Fibroblast of skin of abdomen (primary cell): ENCODE measurements at places on chromosomes 13 and 19.

DNA sequence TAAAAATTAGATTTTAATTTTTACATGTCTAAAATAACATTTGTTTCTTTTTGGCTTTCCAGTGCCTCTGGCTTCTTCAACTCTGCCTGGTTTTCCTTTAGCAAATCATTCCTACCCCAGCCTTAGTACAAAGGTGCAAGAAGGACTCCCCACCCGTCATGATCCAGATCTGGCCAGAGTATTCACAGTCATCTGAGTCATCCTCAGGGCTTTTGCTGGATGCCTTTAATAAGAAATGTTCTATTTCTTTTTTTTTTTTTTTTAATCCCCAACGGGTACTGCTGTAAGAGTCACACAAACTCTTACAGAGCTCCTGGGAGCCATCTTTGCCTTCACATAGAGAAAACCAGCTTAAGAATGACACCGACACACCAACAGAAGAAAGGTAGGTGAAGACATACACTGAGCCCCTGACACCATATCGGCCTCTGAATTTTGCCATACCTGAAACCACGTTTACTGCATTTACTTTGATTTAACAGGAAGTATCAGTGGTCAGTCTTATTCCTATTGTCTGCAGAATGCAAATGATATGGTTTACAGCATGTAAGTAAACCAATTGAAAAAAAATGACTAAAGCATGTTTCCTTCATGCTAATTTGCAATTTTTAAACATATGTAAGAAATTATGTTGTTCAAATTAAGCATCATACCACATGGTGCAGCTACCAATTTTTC is 184.4 kb downstream of the NALCN start:
- DNase-seq: no peak

DNA sequence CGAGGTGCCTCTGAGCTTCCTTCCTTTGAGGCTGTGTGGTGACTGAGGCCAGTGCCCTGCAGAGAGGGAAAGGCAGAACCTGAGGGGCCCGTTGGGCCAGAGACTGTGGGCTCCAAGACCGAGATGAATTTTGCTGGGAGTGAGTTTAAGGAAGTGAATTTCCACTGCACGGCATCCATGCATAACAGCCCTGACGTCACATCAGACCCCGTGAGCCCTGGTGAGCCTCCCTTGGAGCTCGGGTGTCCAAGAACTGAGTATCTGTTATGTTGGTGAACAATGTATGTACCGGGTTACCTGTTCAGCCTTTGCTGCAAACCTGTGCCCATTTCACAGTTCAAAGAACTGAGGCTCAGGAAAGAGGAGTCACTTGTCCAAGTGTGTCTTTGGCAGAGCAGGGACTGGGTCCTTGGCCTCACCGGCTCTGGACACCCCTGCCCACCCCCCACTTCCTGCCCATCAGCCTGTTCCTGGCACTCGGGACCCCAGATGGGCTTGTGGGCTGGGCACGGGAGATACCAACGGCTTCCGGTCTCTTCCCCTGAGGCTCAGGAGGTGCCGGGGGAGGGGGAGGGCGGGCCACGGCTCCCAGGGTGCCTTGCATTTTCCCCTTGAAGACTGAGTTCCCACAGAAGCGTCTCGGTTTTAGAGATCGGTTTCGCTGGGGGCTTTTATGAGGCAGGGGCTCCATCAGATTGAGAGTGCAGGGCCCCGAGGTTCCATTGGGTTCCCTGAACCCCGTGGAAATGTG is 33.7 kb downstream of the NFILZ start:
- no peak for DNase-seq

DNA sequence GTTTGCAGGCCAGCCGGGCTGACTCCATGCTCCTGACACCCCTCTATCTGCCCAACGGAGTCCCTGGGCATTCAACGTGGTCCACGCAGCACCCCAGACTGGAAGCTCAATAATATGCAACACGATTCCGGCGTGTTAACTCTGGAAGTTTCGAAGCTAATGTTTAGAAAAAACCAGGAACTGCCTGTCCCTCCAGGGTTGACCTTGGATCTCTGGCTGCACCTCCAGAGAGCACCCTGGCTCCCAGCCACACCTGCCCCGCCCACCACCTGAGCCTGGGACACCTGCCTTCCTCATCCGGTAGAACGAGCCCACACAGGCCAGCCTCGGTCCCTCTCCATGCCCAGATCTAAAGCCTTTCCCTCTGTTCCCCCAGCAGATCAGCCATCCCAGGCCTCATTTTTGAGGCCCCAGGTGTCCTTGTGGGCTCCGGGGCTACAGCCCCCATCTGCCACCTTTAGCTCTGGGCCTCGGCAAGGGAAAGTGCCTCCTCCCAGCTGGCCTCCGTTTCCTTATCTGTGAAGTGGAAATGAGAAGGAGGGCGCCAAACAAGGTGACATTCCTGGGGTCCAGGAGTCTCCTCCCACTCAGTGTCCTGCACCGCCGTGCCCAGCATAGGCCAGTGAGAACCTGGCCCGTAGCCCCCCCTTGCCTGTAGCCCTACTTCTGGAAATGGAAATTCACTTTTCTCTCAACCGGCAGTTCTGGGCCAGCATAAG is 38.7 kb downstream of the KLF2 start:
- no peak for DNase-seq

DNA sequence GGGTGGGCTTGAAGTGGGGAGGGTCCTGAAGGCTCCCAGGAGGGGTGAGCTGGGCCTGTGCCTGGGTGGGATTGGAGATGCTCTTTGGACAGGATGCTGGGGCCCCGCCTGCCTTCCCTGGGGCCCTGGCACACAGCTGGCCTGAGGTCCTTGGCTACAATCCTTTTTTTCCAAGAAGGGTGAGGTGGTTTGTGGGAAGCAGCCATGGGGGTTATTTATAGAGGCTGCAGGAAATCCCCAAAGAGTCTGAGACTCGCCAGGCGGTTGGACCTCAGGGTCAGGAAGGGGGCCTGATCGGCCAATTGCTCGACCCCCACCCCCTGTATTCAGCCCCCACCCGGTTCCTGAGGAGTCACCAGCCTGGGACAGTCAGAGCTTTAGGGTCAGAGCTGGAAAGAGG is 10.0 kb downstream of the GTPBP3 start:
- DNase-seq: no peak

DNA sequence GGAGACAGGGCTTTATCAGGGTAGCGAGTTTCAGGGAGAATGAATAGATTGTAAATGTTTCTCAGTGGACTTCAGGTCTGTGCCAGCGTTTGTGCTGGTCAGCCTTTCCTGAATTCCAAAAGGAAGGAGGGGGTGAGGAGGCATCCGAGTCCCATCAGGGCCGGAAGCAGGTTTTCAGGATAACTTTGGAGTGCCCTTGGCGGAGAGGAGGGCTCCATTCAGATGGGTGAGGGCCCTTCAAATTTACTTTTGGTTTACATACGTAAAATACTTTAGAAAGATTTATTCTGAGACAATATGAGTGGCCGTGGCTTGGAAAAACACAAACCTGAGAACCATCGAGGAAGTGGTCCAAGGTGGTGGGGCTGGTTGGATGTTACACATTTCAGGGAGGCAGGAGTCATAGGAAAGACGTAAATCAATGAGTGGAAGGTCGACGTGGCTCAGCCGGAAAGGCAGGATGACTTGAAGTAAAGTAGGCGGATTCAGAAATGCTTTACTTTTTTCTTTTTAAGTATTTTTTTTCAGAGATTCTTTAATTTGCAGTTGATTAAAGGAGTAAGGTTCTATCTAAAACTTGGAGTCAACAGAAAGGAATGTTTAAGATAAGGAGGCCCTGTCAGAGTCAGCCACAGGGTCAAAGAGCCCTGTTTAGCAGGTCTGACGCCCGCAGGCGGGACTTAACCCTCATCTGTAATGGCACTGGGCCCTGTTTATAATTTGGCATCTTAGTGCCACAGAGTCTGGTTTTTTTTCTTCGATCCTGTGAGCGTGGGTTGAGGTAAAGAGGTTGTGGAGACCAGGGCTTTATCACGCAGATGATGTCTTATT is 32.8 kb downstream of the ATP11A start:
- DNase-seq: peak; percentile 73

DNA sequence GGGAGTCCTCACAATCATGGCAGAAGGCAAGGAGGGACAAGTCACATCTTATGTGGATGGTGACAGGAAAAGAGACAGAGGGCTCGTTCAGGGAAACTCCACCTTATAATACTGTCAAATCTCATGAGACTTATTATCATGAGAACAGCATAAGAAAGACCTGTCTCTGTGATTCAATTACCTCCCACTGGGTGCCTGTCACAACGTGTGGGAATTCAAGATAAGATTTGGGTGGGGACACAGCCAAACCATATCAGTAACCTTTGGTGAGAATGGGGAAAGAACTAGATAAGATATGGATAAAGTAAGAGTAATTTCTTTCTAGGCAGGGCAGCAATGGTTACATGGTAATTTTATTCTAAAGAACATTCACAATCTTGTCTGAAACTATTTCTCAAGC is 344.9 kb upstream of the KLF12 start:
- DNase-seq: no peak

- DNase-seq: no peak
Measured at GRCh38 chr13:111976474-111977178, 90.3 kb upstream of the SOX1 start.

- DNase-seq: no peak
Measured at GRCh38 chr13:39590466-39591036, 12.4 kb downstream of the LHFPL6 start.

- DNase-seq: peak; percentile 78
Measured at GRCh38 chr19:49847731-49848696, 2.9 kb upstream of the PTOV1 start.
